HT-29 (cell line): ENCODE measurements at places on chromosomes 7 and 10.

DNA sequence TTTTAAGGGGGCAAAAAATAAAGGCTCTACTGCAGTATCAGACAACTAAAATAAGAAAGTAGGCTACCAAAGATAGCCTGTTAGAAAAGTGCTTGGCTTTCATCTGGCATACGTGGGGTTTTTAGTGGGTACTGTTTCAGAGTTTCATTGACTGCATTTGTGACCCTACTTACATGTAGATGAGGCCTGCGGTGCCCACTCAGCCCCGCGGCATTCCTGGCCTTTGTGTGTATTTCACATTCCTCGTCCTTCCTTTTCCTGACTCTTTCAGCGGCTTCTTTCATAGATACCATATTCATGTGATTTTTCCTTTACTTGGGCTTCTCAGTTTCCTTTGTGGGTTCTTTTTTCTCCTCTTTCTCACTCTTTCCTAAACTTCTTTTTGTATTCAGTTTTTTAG lies 50.7 kb downstream of the UBE3C start:
- no peak for DNase-seq

DNA sequence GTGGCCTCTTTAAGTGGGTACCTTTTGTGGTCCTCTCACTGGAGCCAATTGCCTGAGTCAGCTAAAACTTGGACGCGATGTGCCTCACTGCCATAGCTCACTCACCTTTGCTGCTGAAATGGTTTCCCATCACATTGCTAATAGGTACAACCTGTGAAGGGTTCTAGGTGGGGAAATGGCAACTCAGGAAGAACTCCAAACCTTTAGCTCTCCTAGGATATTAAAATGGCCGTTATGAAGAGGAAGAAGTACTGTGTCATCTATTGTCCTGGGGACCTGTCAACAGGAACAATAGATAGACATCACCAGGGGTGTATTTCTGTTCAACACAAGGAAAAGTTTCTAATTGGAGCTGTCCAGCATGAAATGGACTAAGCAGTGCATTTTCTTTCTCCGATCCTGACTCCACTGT lies 1.2 kb upstream of the ZNF655 start:
- DNase-seq, result no peak

DNA sequence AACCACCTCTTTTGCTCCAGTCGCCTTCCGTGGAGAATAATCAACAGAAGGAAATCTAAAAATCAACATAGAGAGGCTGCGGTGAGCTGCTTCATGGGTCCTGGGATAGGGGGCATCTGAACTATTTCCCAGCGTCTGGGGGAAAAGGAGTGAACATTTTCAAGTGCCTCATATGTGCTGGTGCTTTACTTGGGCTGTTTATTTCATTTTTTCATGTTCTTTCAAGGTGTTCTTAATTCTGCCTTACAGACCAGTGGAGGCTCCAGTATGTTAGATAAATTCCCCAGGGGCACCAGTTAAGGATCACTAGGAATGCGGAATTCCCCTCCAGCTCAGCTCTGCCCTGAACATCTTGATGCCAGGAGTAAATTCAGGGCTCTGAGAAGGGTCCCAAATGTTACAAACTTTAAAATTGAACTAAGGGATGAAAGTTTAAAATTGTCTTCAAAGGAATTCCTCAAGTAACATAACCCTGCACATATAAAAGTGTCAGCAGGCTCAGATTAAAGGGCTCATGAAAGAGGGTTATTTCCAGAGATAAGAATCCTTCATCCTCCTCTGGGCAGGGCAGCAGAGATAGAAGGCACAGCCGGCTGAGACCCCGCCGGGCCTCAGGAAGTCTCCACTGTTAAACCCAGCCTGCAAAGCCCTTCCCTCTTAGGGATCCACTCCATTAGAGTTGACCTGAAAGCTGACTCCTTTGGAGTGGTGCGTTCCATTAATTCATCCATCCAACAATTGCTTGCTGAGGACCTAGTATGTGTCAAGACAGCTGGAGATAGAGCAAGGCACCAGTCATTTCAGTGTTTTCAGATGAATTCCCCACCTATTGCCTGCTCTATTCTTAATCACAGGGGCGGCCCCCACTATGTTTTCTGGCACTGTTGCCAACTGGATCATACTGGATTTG lies 345.8 kb downstream of the KCNMA1 start:
- DNase-seq, result no peak

DNA sequence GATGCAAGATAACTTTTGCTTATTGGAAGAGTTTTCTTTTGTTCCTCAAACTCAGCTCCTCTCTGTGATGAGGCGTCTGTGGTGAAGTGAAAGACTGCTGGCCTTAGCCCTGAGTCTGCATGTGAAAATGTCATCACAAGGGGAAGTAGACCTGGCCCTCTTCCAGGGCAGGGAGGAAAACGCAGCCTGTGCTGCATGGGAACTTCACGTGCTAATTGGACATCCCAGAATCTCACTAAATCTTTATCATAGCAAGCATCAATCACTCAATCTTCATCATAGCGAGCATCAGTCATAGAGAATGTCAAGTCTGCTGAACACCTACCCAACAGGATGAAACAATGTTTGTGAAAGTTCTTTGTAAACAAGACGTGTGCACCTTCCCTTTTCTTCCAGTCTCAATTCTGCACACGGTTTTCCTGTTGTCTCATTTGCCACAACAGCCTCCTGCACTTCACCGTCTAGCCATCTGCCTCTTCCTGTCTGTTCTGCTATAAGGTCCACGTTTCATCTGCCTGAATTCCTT lies 314.6 kb downstream of the FRMD4A start:
- DNase-seq, result no peak

GRCh38 chr7:100804681-100805431 lies 22.5 kb downstream of the EPHB4 start:
- DNase-seq, result no peak

GRCh38 chr7:98281757-98282606 lies 496 bp downstream of the BRI3 start:
- peak; percentile 47 for DNase-seq

DNA sequence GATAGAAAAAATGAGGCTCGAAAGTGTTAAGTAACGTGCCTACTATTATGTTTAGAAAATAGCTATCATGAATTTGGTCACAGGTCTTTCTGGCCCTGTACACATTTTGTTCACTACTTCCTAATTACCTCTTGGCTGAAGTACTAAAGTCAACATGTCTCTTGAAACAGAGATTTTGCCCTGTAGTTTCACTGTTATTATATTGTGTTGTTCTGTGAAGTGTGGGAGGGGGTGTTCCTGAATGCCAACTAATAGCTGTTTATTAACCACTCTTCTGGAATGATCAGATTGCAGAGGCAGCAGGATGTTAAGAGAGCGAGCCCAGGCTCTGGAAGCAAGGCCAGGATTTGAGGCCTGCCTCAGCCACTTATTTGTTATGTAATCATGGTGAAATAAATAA lies 72.1 kb downstream of the RNF133 start:
- DNase-seq, result no peak

GRCh38 chr10:20313665-20314064 lies 497.4 kb downstream of the PLXDC2 start:
- no peak for DNase-seq

DNA sequence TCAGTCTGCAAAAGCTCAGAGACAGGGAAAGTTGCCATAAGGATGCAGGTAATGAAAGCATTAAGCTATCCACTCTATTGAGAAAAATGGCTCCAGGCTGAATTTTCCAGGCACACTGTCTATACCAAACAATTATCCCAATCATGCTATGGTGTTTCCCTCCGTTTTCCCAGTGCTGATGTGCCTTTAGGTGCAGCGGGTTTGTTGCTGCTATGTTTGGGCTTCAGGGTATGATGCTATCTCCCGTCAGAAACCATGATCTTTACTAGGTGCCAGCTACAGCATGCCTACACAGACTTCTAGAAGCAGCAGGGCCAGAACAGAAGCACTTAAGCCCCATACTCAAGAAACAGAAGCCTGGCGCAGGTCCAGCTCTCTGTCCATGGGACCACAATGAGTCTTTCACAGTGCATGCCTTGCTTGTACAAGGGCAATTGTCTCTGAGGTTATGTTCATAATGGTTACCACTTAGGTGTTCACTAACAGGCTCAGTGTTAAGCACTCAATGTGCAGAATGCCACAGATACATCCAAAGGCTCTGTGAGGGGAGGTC lies 19.4 kb downstream of the STEAP1B start:
- DNase-seq, result no peak

DNA sequence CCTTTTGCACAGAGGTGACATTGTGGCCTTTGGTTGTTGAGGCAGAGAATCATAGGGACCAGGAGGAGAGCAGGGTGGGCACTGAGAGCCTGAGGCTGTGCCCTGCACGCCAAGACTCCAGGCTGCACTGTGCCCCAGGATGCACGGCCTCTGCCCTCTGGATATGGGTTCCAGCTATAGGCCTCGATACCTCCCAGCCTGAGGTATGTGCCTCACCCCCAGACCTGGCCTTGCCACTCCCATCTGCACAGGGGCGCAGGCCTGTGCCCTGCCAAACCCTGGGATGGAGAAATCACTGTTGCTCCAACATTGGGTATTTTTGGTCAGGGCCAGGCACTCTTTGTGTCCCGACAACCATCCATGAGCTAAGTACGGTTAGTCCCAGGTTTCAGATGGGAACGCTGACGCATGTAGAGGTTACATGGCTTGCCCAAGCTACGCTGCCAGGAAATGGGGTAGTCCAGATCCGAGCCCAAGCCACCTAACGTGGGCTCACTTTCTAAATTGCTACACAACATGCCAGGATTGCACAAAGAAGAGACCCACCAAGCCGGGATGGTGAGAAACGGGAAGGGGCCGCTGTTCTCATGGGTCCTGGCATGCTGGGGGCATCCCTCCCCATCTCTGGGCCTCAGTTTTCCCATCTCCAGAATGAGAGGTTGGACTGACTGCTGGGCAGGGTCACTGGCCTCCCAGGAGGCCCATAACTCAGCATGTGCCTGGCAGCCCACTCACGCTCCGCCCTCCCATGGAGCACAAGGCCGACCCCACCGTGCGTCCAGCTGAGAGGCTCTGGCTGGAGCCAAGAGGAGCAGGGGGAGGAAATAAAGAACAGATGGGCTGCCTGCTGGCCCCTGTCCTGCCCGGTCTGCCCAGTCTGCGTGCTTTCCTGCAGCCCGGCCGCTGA lies 44.2 kb downstream of the ZCCHC24 start:
- DNase-seq, result no peak

GRCh38 chr10:74643596-74643975 lies 182.8 kb upstream of the KAT6B start:
- DNase-seq, result peak; percentile 7

DNA sequence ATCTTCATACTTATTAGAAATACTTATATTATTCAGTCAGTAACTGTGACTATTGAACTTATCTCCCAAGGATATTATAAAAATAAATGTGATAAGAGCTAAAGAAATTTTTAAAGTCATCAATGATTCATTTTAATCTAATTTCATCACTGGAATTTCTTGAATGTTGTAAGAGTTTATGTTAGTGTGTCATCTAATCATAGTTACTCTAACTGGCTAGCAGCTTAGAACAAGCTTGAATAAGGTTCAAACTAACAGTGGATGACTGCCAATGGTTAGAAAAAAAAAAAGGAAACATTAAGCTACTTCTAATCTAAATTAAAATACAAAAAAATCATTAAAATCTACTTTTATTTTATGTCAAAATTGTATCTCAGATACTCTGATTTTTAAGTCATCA lies 1066.3 kb downstream of the CNTNAP2 start:
- no peak for DNase-seq

DNA sequence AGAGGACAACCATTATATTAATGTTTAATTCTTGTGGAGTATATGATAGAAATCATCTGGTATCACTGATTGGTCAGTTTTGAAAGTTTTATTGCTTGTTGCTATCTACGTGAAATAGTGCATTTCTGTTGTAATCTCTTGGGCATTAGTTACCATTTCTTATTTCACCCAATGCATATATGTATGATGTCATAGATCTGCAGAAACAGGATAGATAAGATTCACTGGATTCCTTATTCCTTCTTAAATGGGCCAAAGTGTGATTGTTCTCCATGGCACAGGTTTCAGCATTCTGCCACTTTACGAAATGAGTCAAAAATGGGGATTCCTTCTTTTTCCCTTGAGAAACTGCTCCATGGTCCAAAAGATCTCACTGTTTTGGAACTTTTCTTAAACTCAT lies 56.6 kb downstream of the VTI1A start:
- DNase-seq, result no peak

GRCh38 chr7:16755397-16755796 lies 1.8 kb downstream of the TSPAN13 start:
- DNase-seq, result no peak
